ENCODE measurements at places on chromosomes 1 and 21. TPM values are rescaled to one million over a fixed set of nuclear protein-coding genes. Genes with fewer than 3 reads are reported as not detected.

GRCh38 chr1:233252441-233252840 is 43.1 kb downstream of the PCNX2 start:
- peaks cover 4% of the 10 kb centered on the region for H3K36me3 ChIP-seq
- H3K4me1 ChIP-seq, result no peaks in the 10 kb centered on the region
- no peak for DNase-seq
- H3K27ac ChIP-seq, result no peak overlapping the region
- no peaks in the 10 kb centered on the region for H3K27me3 ChIP-seq

DNA sequence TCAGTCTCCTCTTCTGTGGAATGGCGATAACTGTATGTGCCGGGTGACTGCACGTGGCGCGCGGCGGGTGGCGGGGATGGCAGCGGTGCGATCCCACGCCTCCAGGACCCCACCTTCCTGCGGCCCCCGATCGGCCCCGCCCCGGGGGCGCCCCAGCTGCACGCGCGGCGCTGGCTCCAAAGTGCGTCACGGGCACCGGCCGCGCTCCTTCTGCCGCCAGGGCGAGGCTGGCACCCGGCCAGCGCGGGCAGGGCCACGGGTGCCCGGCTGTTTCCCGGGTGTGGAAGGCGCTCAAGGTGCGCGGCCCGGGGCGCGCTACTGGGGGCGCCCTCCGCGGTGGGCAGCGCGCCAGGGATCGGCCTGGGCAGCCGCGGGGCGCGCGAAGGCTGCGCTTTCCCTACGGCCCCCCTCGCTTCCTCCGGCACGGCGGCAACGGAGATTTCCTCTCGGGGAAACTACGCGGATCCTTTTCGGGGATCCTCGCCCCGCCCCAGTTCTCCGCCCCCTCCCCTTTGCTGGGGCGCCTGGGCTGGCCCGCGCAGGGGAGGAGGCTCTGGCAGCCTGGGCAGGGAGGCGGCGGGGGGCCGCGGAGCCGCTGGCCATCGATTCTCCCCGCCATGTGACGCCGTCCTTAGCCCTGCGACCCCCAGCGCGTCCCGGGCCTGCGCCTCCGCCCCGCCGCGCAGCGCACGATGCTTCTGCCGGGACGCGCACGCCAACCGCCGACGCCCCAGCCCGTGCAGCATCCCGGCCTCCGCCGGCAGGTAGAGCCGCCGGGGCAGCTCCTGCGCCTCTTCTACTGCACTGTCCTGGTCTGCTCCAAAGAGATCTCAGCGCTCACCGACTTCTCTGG is at the start of gene EVA1C:
Gene EVA1C, plus strand, starts transcription at position 545 of the 853 bp plus-strand sequence. Its CDS starts 148 bp downstream, at position 693.
- H3K4me1 ChIP-seq, result no peaks in the 10 kb centered on the region
- peak within 1 kb of the TSS; percentile 72 for H3K4me3 ChIP-seq
- no peaks in the 10 kb centered on the region for H3K36me3 ChIP-seq
- no peak within 1 kb of the TSS for H3K27ac ChIP-seq
- peaks cover 74% of the 10 kb centered on the region for H3K27me3 ChIP-seq

DNA sequence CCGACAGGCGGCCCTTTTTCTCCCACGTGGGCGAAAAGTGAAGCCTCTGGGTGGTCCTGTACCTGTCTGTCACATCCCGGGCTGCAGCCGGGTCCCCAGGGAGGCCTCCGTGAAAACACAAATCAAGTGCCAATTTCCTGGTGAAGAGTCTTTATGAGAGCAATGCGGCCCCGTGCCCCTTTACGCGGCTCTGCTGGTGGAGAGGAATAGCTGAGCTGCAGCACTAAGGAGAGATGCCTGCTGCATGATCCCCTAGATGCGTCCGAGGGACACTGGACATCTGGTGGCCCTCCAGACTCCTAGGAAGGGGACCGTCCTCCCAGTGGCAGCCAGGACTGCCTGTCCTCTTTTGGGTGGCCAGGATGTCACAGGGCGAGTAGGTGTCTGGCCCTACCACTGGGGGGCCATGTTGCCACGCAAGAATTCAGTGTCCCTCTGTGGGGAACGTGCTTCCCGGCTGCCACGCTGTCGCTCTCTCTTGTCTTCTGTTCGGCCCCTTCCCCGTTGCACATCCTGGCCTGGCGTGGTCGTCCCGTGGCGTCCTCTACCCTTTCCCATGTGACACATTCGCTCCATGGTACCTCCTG is 38.7 kb downstream of the COL18A1 start:
- H3K4me3 ChIP-seq, result no peak overlapping the region
- peaks cover 47% of the 10 kb centered on the region for H3K36me3 ChIP-seq
- no peaks in the 10 kb centered on the region for H3K4me1 ChIP-seq
- H3K27ac ChIP-seq, result no peak overlapping the region
- H3K27me3 ChIP-seq, result no peaks in the 10 kb centered on the region

GRCh38 chr1:45304311-45305081 is 22.2 kb upstream of the HPDL start:
- no peaks in the 10 kb centered on the region for H3K36me3 ChIP-seq
- H3K4me1 ChIP-seq, result peaks cover 7% of the 10 kb centered on the region
- H3K27me3 ChIP-seq, result no peaks in the 10 kb centered on the region
- DNase-seq, result no peak
- peak overlapping the region; percentile 86 for H3K4me3 ChIP-seq
- no peak overlapping the region for H3K27ac ChIP-seq

DNA sequence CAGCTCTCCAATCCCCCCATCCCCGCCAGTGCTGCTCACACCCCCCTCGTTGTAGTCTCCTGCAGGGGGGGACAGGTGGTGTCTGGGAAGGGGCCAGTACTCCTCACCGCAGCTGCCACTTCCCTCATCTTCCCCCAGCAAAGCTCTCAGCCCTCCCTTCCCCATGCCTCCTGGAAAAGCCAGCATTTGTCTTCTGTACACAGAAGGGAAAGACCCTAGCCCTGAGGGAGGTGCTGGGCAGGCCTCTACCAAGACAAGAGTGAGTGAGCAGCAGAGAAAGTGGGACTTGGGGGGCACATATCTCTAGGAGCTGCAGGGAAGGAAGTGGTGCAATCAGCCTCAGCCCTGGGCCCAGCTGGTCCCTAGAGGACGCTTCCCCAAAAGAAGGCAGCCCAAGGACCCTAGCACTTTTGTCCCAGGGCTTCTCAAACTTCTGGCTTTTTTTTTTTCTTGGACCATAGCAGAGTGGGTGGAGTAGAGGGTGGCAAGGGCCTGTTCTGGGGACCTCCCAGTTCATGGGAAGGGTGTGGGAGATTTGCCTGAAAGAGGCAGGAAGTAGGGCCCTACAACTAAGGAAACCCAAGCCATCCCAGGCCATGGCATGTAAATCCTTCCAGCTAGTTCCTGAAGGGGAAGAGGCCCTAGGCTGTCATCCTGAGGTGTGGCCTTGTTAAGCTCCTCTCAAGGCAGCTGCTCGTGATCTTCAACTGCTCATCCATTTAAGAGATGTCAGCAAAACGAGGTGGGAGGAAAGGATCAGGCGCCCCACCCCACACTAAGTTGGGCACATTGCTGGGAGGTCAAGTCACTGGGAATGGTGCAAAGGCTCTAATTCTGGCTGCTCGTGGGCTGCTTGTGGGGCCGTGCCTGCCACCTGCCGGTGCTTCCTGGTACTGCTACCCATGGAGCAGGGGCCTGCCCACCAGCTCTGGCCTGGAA is 12.6 kb downstream of the ZC3H12A start:
- no peaks in the 10 kb centered on the region for H3K27me3 ChIP-seq
- no peaks in the 10 kb centered on the region for H3K4me1 ChIP-seq
- H3K4me3 ChIP-seq, result no peak overlapping the region
- DNase-seq, result peak; percentile 94

DNA sequence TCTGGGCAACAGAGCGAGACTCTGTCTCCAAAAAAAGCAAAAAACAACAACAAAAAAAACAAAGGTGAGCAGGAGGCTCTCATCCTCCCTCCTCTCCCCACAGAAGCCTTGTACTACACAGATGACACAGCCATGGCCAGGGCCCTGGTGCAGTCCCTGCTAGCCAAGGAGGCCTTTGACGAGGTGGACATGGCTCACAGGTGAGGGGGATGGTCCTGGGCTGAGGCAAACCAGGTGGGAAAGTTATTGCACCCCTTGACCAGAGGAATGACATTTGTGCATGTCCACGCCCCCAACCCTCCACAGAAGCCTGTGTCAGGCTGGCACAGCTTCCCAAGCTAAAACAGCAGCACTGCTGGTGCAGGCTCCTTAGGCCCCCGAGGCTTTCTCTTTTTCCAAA is 2.4 kb downstream of the ADPRS start:
- no peak overlapping the region for H3K4me3 ChIP-seq
- no peaks in the 10 kb centered on the region for H3K4me1 ChIP-seq
- no peaks in the 10 kb centered on the region for H3K27me3 ChIP-seq
- H3K27ac ChIP-seq, result no peak overlapping the region
- peaks cover 49% of the 10 kb centered on the region for H3K36me3 ChIP-seq

GRCh38 chr1:186617926-186618325 is 62.3 kb downstream of the PTGS2 start:
- H3K36me3 ChIP-seq, result no peaks in the 10 kb centered on the region
- no peak for DNase-seq
- no peak overlapping the region for H3K4me3 ChIP-seq
- H3K27me3 ChIP-seq, result no peaks in the 10 kb centered on the region
- no peaks in the 10 kb centered on the region for H3K4me1 ChIP-seq

- H3K27ac ChIP-seq, result no peak overlapping the region
- DNase-seq, result no peak
- H3K36me3 ChIP-seq, result no peaks in the 10 kb centered on the region
- H3K4me1 ChIP-seq, result no peaks in the 10 kb centered on the region
These were observed 35.1 kb downstream of the RXRG start for GRCh38 chr1:165409657-165410358.

GRCh38 chr1:111212634-111213335 is 12.3 kb upstream of the DENND2D start:
- no peak overlapping the region for H3K4me3 ChIP-seq
- H3K4me1 ChIP-seq, result peaks cover 18% of the 10 kb centered on the region
- H3K27ac ChIP-seq, result no peak overlapping the region
- H3K27me3 ChIP-seq, result no peaks in the 10 kb centered on the region
- no peaks in the 10 kb centered on the region for H3K36me3 ChIP-seq

DNA sequence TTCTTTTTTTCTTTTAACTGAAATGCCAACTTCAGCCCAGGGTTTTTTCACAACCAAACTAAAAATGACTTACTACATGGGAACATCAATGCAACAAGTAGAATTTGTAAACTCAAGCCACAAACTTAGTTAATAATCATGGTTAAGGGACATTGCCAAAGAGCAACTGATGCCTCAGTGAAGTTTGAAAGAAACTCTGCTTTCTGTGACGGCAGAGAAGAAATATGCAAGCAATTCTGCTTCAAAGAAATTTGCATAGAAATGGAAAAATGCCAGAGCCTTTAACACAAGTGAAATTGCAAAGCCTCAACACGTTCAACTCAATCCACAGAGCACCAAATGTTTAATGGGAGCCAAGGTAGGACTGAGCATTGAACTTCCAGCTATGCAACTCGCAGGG is 5.0 kb upstream of the CHD5 start:
- H3K36me3 ChIP-seq, result peaks cover 54% of the 10 kb centered on the region
- no peaks in the 10 kb centered on the region for H3K4me1 ChIP-seq
- DNase-seq, result no peak
- H3K27me3 ChIP-seq, result peaks cover 32% of the 10 kb centered on the region

DNA sequence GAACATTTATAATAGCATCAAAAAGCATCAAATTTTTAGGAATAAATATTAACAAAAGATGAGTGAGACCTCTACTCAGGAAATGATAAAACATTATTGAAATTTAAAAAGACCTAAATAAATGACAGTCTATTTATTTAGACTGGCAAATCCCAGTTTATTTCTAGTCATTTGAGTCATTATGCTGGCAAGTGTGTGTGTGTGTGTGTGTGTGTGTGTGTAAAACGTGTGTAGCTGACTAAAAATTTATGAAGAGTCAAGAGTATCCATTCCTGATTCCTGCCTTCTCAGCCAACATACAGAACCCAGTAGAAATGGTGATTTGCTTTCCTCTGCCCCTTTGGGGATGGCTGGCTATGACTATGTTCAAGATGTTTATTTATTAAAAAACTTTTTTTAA is 46.2 kb downstream of the OSBPL9 start:
- H3K4me3 ChIP-seq, result no peak overlapping the region
- H3K4me1 ChIP-seq, result peaks cover 5% of the 10 kb centered on the region
- H3K27me3 ChIP-seq, result no peaks in the 10 kb centered on the region

DNA sequence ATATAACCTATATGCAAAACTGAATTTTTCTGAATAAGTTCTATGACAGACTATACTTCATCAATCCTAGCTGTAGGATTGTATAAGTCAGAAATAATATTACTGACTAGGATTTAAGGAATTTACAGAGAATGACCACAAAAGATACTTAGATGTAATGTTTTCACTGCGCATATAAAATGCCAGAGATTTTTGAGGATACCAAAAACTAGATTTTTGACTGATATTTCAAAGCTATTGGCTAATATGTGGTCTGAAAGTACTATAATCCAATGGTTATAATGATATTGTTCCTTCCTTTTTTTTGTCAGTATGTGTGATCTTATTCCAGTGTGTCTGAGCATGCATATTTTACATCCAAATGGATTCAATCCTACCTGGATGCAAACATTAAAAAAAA is 17.0 kb upstream of the IFI44L start:
- H3K27ac ChIP-seq, result no peak overlapping the region
- no peak for DNase-seq
- no peaks in the 10 kb centered on the region for H3K36me3 ChIP-seq

DNA sequence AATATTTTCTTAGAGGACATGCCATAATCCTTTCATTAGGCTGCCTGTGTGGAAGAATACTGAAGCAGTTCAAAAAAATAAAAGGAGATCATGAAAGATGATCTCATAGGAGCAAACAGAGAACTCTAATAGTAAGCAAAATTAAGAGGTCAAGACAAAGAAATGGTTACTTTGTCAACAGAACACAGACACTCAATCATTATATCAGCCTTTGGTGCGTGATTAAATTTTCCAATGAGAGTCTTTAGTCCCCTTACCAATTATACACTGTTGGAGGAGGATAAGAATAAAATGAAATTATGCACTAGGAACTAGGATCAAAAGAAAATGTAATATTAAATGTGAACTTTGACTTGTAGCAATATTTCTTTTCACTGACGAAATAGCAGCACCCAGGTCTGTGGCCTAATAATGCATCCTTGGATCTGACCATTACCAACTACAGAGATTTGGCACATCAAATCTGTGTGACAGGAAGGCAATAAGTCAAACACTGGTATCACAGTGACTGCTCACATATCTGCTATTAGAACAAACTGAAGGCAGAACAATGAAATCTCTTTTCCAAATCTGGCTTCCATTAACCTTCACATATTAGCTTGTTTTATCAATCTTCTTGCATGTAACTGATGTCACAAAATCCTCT is 1812.9 kb downstream of the PLA2G4A start:
- H3K36me3 ChIP-seq, result no peaks in the 10 kb centered on the region
- no peak overlapping the region for H3K4me3 ChIP-seq
- no peak for DNase-seq
- no peaks in the 10 kb centered on the region for H3K27me3 ChIP-seq

GRCh38 chr1:160163615-160164014 is 12.2 kb downstream of the ATP1A4 start:
- no peak overlapping the region for H3K27ac ChIP-seq
- H3K4me1 ChIP-seq, result no peaks in the 10 kb centered on the region
- H3K27me3 ChIP-seq, result no peaks in the 10 kb centered on the region
- H3K4me3 ChIP-seq, result no peak overlapping the region

- H3K4me1 ChIP-seq, result no peaks in the 10 kb centered on the region
- H3K27ac ChIP-seq, result no peak overlapping the region
- H3K36me3 ChIP-seq, result no peaks in the 10 kb centered on the region
- H3K27me3 ChIP-seq, result no peaks in the 10 kb centered on the region
- no peak for DNase-seq
- no peak overlapping the region for H3K4me3 ChIP-seq
These were observed 19.2 kb downstream of the TRPM2 start for GRCh38 chr21:44372616-44373015.

E2F2 gene
- total RNA-seq, result 2.6 TPM

ERVH48-1 gene
- total RNA-seq, result 186 TPM

Data from endodermal cell (in vitro differentiated cells).